ENCODE measurements at places on chromosomes 6 and 20.
A peak's percentile ranks its signal among the peaks of the same experiment; 100 is the strongest.

- no peak for DNase-seq
Measured at GRCh38 chr20:62645613-62646012, 3.3 kb downstream of the SLCO4A1 start.

DNA sequence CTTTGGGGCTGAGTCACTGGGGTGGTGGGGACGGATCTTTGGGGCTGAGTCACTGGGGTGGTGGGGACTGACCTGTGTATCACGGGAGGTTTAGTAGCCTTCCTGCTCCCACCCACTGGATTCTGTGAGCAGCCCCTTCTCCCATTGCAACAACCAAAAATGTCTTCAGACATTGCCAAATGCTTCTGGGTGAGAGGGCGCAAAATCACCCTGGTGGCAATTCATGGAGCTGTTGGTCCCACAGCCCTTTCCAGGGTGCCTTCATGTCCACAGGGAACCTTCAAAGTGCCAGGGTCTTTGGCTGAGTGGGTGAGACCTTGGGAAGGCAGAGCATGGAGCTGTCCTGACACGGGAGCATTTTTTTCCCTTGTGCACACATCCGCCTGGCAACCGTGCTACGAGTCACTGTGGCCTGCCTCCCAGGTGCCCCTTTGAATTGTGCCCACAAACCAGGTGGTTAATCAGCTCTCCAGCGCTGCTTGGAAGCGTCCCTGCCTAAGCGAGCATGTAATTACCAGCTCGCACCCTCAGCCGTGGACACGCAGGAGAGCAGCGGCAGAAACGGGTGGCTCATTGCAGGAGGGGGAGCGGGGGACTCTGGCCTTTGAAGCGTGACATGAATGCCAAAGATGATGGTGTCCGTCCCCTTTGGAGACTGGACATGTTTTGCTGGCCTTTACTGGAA, 27.4 kb upstream of the APCDD1L start:
- DNase-seq, result peak; percentile 38

- no peak for DNase-seq
Measured at GRCh38 chr20:22509090-22509842, 75.1 kb downstream of the FOXA2 start.

DNA sequence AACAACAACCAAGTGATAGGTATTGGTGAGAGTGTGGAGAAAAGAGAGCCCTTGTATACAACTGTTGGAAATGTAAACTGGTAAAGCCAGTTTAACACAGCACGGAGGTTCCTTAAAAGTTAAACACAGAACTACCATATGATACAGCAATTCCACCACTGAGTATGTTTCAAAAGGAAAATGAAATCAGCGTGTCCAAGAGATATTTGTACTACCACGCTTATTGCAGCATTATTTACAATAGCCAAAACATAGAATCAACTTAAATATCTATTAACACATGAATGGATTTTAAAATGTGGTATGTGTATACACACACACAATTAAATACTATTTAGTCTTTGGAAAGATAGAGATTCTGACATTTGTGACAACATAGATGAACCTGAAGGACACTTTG, 1.1 kb downstream of the PTCHD4 start:
- DNase-seq, result no peak

GRCh38 chr6:71388068-71388744, 99.6 kb downstream of the OGFRL1 start:
- no peak for DNase-seq
